ENCODE measurements at places on chromosomes 6 and 20. TPM values are rescaled to one million over a fixed set of nuclear protein-coding genes. Genes with fewer than 3 reads are reported as not detected.

Gene HLA-DOB
- 0.28 TPM for total RNA-seq

Gene ATXN1
- 3.9 TPM for total RNA-seq

Gene KHDC1
- total RNA-seq = 12.9 TPM

DNA sequence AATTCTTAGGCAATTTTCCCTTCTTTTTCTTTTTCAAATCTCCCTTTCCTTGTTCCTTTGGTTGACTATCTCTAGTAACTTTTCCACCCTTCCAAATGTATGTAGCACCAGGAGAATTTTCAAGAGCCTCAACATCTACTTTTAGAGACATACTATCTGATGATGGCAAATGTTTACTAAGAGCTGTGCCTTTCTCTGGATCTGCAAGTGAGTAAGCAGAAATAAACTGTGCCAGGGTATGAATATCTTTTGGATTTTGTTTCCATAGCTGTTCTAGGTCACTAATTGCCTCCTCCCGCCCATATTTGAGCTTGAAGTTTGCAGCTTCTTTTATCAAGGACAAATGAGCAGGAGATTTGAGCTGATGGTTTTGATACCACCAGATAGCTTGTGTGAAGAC is 69.5 kb downstream of the GTF2H5 start:
- no peak overlapping the region for H3K27ac ChIP-seq
- no peak overlapping the region for H3K4me3 ChIP-seq
- peaks cover 9% of the 10 kb centered on the region for H3K36me3 ChIP-seq
- DNase-seq = no peak
- peaks cover 30% of the 10 kb centered on the region for H3K4me1 ChIP-seq

- no peak overlapping the region for H3K4me3 ChIP-seq
- H3K27me3 ChIP-seq = no peaks in the 10 kb centered on the region
- no peak overlapping the region for H3K27ac ChIP-seq
- H3K4me1 ChIP-seq = peaks cover 17% of the 10 kb centered on the region
- DNase-seq = no peak
Observed at GRCh38 chr6:75762063-75762462, 13.0 kb downstream of the MYO6 start.

DNA sequence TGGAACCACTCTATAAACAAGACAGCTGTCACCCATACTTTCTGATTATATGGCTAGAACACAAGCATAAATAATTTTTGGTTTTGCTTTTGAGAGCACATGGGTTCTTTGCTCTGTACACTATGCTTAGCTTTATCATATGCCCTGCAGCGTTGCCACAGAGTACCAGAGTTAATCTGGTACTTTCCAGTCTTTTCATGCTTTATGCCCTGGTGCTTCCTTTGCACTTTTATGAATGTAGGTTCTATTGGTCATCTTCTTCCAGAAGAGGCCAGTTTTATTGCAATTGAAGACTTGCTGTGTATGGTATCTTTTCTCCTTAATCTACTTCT is 20.8 kb downstream of the SHLD1 start:
- no peak overlapping the region for H3K27ac ChIP-seq
- no peak for DNase-seq

GRCh38 chr20:17339000-17339399 is 112.2 kb downstream of the PCSK2 start:
- no peak overlapping the region for H3K4me3 ChIP-seq
- no peak for DNase-seq
- no peaks in the 10 kb centered on the region for H3K27me3 ChIP-seq
- peaks cover 13% of the 10 kb centered on the region for H3K4me1 ChIP-seq

All from neural crest cell (in vitro differentiated cells).